ENCODE measurements at places on chromosomes 11 and 22. TPM values are rescaled to one million over a fixed set of nuclear protein-coding genes. Genes with fewer than 3 reads are reported as not detected.

OR8D1 gene
- not detected for total RNA-seq

C22orf31 gene
- not detected for total RNA-seq

BCO2 gene
- 1.2 TPM for total RNA-seq

FOXRED1 gene
- total RNA-seq, result 19.4 TPM

OR2AG2 gene
- not detected for total RNA-seq

OR51B2 gene
- total RNA-seq, result not detected

KIAA1671 gene
- total RNA-seq, result 9.8 TPM

OPCML gene
- total RNA-seq, result not detected

SLC43A3 gene
- 0.70 TPM for total RNA-seq

CRYBA4 gene
- total RNA-seq, result not detected

CFAP300 gene
- total RNA-seq, result 6.9 TPM

VPREB1 gene
- not detected for total RNA-seq

TUB gene
- total RNA-seq, result 5.4 TPM

SYTL2 gene
- 21.5 TPM for total RNA-seq

MIAT gene
- 0.29 TPM for total RNA-seq

SEZ6L gene
- not detected for total RNA-seq

LGALS12 gene
- total RNA-seq, result not detected

GGT1 gene
- 110 TPM for total RNA-seq

DNAJB13 gene
- 0.46 TPM for total RNA-seq

NRGN gene
- 10.5 TPM for total RNA-seq

MB gene
- 6.7 TPM for total RNA-seq

All from A549 treated with CORT108297 at 1 μM for 4 hours (cell line).